Stimulated activated naive CD8-positive, alpha-beta T cell treated with anti-CD3 and anti-CD28 coated beads, Interleukin-15, Interleukin-2, amounts not matched to agents 100 U/mL and 50 U/mL, for 24 hours (primary cell): ENCODE measurements at places on chromosomes 13 and 19.

- no peak for DNase-seq
Observed at GRCh38 chr19:6373813-6374108, 1.2 kb downstream of the ALKBH7 start.

DNA sequence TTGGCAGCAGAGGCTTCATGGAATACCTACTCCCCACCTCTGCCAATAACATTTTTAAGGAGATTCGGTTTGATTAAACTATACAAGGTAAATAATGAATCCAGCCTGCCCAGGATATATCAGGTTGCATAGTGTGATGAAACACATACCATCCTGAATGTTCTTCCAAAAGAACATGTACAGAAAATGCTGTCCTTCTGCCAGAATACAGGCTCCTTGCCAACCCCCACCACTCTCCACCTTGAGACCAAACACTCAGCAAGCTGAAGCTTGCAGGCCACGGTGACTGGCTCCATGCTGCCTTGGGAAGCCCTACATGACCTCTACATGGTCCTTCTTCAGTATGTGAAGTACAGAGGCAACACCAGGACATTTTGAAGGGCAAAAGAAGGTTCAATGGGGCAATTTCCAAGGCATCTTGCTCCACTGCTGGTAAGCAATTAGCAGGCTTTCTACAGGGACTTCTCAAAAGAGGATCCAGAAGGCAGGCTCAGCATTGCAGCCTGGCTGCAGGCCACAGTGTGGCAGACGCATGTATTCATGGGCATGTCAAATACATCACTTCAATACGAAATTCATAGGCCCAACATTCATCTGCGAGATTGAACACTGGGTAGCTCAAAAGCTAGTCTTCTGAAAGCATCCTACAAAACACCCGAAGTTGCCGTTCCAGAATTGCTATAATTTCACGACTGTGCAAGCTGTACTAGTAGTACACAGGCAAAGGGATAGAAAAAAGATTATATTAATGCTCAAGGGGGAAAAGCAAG is 62.4 kb upstream of the SERP2 start:
- no peak for DNase-seq

- DNase-seq, result peak; percentile 55
Observed at GRCh38 chr13:20492641-20493040, 33.0 kb downstream of the CRYL1 start.

GRCh38 chr13:93936901-93937300 is 542.6 kb downstream of the DCT start:
- DNase-seq, result no peak

DNA sequence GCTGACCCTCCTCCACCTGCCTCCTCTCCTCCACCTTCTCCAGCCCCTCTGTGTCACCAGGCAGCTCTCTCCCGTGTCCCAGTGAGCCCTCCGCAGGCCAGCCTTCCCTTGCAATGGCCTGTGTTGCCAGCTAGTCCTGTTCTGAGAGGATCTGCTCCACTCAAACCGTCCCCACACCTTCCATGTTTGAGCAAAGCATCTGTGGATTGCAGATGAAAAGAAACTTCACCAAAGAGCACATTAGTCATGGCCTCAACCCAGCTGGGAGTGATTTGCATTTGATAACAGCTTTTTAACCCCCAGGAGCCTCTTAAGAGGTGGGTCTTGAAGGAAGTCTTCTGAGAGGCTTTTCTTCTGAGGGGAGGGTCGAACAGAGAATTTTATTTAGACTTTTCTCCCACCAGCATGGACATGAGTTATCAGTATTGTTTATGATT is 72.8 kb downstream of the COL4A2 start:
- DNase-seq, result no peak

DNA sequence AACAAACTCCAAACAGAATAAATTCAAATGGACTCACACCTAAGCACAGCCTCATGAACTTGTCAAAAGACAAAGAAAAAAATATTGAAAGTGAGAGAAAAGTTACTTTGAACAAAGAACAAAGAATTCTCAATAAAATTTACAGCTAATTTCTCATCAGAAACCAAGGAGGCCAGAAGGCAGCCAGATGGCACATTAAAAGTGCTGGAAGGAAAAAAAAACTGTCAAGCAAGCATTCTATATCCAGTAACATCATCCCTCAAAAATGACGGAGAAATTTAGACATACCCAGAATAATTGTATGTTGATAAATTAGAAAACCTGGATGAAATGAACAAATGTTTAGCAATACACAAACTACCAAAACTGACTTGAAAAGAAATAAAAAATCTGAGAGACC is 129.8 kb upstream of the UQCRFS1 start:
- DNase-seq, result no peak

GRCh38 chr13:33545492-33545891 is 259.9 kb upstream of the STARD13 start:
- DNase-seq, result no peak

- DNase-seq, result no peak
Observed at GRCh38 chr13:44300895-44301638, 72.6 kb upstream of the SERP2 start.

GRCh38 chr19:5117421-5117820 is 148.5 kb downstream of the KDM4B start:
- no peak for DNase-seq

GRCh38 chr13:39538816-39539790 is 63.9 kb downstream of the LHFPL6 start:
- DNase-seq, result no peak

DNA sequence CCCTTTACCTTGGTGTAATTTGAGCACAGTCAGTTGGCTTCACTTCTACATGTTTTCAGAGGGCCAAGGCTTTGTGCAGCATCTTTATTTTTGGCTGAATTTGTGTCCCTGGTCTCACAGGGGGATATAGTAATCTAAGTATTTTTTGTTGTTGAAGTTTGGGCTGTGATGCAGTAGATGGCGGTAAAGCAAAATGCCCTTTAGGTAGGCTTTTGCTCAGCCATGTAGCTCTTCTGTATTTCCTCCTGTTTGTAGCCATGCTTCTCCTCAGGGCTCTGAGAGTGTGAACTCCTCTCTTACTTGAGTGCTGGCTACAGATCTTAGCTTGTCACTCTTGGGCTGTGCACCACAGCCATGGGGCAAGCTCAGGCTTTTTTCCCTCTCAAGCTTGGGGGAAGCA is 328.6 kb downstream of the SLITRK5 start:
- no peak for DNase-seq

- DNase-seq, result no peak
Observed at GRCh38 chr19:19745496-19746285, 12.8 kb upstream of the ZNF14 start.

GRCh38 chr19:411723-412355 is 2.9 kb upstream of the C2CD4C start:
- no peak for DNase-seq

DNA sequence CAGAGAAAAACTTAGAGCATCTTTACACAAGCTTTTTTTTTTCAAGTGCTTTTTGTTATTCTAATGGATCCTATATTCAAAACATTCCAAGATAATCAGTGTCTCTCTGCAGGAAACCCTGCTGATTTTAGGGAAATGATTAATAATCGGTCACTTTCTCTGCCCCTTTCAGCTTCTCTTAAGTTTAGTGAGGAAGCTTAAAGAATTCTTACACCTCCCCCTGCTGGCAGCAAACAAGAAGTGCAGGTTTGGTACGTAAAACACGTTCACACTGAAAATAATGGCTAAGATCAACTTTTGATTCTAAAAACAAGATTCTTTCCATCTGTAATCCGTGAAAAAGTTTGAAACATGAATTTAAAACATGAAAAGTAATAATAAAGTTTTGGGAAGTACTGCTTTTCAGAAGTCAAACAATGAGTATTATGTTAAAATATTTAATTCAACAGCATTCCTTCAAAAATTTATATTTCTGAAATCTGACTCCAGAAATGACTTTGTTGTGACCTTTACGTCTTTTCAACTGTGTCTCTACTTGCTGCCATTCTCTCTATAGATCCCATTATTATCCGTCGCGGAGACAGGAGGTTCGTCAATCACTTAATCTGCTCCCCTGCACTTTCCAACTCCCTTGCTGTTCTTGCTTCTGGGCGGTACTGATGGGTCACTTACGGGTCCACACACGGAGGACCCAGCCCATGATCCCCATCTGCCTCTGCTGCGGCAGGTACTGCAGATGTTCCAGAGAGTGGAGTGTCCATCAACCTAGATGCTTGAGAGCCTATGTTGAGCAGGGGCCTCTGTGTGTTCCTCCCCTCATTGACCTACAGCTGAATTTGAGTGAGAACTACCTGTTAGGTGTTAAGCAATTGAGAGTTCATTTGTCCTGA is 203.1 kb upstream of the EDNRB start:
- DNase-seq, result peak; percentile 36

GRCh38 chr13:98537740-98538139 is 39.2 kb downstream of the STK24 start:
- DNase-seq, result no peak

- peak; percentile 8 for DNase-seq
Observed at GRCh38 chr19:35484252-35485036, 5.8 kb downstream of the KRTDAP start.

GRCh38 chr13:106373304-106373988 is 162.0 kb downstream of the EFNB2 start:
- no peak for DNase-seq

- DNase-seq, result no peak
Observed at GRCh38 chr13:113860051-113860664, 3.7 kb downstream of the GAS6 start.

GRCh38 chr19:29255006-29255405 is 42.1 kb upstream of the UQCRFS1 start:
- DNase-seq, result no peak

GRCh38 chr13:113086031-113086750 is 19.4 kb upstream of the F7 start:
- DNase-seq, result no peak

- DNase-seq, result no peak
Observed at GRCh38 chr13:42119041-42119440, 70.6 kb downstream of the DGKH start.
